ENCODE measurements at places on chromosomes 2 and 18. TPM values are rescaled to one million over a fixed set of nuclear protein-coding genes. Genes with fewer than 3 reads are reported as not detected.

CELF4 gene
- not detected for total RNA-seq

CD207 gene
- not detected for total RNA-seq

NEURL3 gene
- not detected for total RNA-seq

FANCL gene
- 10.3 TPM for total RNA-seq

RTP5 gene
- not detected for total RNA-seq

SIX2 gene
- total RNA-seq, result 11.4 TPM

ANO7 gene
- total RNA-seq, result 0.78 TPM

NAT8 gene
- total RNA-seq, result not detected

PDCD1 gene
- not detected for total RNA-seq

NT5DC4 gene
- not detected for total RNA-seq

RSAD2 gene
- total RNA-seq, result 0.37 TPM

PKDCC gene
- 26.5 TPM for total RNA-seq

EGR4 gene
- not detected for total RNA-seq

TRIM43 gene
- total RNA-seq, result not detected

ELOA2 gene
- not detected for total RNA-seq

CYP26B1 gene
- 2.5 TPM for total RNA-seq

SLC14A1 gene
- under 0.01 TPM for total RNA-seq

SDC1 gene
- 20.3 TPM for total RNA-seq

GDF7 gene
- total RNA-seq, result under 0.01 TPM

CCNYL1 gene
- 5.9 TPM for total RNA-seq

DSG1 gene
- total RNA-seq, result not detected

ALPP gene
- not detected for total RNA-seq

HOXD10 gene
- total RNA-seq, result 2.7 TPM

GALNT13 gene
- total RNA-seq, result 2.6 TPM

ANKRD44 gene
- total RNA-seq, result 4.4 TPM

EFHD1 gene
- total RNA-seq, result not detected

COX7A2L gene
- total RNA-seq, result 147 TPM

TRABD2A gene
- 22.4 TPM for total RNA-seq

AOX1 gene
- 229 TPM for total RNA-seq

SERPINB3 gene
- not detected for total RNA-seq

AGBL5 gene
- 16.5 TPM for total RNA-seq

OTOF gene
- under 0.01 TPM for total RNA-seq

HNRNPA3 gene
- 32.7 TPM for total RNA-seq

GORASP2 gene
- total RNA-seq, result 43.0 TPM

ARHGAP28 gene
- 9.4 TPM for total RNA-seq

DYNAP gene
- total RNA-seq, result not detected

NETO1 gene
- total RNA-seq, result not detected

Measured in subcutaneous preadipocyte (primary cell).